ENCODE measurements at places on chromosomes 7 and 10.
A peak's percentile ranks its signal among the peaks of the same experiment; 100 is the strongest.

DNA sequence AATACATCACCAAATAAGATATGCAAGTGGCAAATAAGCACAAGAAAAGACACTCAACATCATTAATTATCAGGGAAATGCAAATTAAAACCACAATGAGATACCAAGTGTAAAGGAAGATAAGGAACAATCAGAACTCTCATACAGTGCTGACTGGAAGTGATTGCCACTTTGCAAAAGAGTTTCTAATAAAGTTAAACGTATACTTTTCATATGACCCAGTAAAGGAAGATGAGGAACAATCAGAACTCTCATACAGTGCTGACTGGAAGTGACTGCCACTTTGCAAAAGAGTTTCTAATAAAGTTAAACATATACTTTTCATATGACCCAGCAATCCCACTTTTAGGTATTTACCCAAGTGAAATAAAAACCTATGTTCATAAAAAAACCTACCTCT lies 12.2 kb upstream of the JMJD1C start:
- no peak for DNase-seq

DNA sequence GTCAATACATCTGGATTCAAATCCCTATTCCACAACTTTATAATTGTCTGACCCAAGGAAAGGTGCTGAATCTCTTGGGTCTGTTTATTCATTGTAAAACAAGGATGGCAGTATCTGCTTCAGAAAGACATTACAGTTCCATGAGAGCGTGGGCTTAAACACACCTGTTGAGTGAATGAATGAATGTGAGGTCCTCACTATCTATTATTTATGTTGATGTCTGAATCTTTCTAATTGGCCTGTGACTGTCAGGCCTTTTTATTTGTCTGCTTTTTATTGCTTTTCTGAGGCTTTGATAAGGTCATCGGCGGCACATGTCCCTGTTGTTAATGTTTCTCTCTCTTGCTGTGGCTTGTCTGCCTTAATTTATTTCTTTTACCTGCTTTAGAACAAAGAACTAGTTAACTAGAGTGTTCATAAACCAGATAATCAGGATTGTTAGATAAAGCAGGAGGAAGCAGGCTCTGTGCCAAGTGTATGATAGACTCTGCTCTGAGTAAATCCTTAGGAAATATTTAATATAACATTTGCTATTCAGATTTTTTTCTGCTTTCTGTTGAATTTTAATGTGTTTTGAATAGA lies 42.3 kb upstream of the CYCS start:
- DNase-seq, result no peak

- DNase-seq, result no peak
These were observed 180.3 kb upstream of the HDAC9 start for GRCh38 chr7:18315241-18315640.

- DNase-seq, result no peak
These were observed 489.9 kb downstream of the XPNPEP1 start for GRCh38 chr10:109433434-109433833.

DNA sequence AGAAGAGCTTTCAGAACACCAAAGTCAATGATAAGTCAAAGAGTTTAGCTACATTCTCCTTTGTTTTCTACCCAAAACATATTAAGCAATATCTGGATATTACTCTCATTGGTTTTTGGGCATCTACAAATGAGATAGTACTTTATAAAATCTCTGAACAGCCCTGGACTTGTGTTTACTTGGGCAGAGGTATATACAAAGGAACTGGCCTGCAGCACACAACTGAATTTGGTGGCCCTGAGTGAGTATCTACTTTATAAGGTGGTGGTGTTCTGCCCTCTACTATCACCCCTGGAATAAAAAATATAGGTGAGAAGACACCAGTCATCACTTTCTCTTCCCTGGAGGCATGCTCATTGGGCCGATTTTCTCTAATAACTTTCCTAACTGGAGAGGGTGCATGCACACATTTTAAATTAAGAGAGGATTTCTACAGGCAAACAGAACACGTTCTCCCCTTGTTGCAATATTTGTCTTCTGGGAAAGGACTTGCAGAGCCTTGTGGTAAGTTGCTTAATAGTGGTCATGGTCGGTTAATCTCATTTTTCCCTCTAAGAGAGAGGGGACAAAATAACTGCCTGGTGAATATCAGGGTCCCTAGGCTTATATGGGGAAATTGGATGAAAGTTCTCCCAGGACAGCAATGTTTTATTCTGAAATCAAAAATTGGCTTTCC lies 41.1 kb downstream of the OTUD1 start:
- no peak for DNase-seq

- DNase-seq, result no peak
These were observed 15.4 kb downstream of the TECTB start for GRCh38 chr10:112298581-112298980.

DNA sequence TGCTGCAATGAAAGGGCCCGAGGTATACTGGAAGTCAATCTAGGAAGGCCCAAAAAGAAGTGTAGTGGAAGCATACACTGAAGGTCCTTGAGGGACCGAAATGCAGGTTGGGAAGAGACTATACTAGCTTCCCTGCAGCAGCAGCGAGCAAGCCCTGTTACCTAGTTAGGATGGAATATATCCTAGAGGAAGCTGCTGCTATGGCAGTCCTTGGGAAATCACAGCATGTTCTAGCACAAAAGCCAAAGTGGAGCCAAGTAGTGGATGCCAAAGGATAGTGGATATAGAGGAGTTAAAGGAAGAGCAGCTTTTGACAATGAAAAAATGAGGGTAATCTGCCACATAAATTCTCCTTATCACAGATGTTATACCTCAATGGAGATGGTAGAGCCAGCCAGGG lies 123.8 kb upstream of the STARD3NL start:
- DNase-seq, result no peak

DNA sequence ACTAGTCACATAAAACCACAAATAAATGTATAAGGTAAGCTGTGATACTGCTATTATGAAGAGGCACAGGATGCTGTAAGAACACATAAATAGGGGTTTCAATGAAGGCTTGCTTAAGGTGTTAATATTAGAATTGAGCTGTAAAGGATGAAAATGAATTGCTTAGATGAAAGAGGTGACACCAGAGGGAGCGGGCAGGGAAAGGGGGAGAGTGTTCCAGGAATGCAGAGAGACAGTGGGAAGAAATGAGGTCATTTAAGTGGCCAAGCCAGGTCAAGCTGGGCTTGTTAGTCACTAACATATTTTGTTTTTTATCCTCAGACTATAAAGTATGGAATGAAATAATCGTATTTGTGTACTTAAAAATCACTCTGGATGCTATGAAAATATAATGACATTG lies 193.5 kb downstream of the NRG3 start:
- no peak for DNase-seq

- no peak for DNase-seq
These were observed 89.9 kb downstream of the PHYHIPL start for GRCh38 chr10:59266321-59266720.

DNA sequence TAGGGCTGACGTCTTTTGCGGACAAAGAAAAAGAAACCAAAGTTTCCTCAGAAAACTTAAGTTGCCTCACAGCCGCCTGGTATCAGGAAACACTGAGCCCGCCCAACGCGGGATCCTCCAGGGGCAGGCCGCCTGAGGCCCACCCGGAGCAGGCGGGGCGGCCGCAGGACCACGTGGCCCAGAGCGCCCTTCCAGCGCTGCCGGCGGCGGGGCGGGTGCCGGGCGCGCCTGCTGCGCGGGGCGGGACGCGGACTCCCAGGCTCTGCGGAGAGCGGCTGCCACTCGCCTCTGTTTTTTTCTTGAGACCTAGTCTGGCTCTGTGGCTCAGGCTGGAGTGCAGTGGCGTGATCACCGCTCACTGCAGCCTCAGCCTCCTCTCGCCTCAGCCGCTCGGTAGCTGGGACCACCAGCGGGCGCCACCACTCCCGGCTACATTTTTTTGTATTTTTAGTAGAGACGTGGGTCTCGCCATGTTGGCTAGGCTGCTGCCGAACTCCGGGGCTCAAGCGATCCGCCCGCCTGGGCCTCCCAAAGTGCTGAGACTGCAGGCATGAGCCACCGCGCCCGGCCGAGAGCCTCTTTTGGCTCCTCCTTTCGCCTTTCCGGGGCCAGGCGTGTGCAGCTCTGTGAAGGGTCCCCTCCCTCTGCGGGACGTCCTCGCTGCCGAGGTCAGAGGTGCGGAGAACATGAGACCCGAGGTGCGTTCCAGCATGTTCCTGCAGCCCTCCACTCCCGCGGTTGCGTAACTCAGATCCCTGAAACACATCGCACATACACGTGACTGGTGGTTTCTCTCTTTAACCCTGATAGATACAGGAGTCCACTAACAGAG lies 11.6 kb upstream of the HNRNPF start:
- DNase-seq, result peak; percentile 87

DNA sequence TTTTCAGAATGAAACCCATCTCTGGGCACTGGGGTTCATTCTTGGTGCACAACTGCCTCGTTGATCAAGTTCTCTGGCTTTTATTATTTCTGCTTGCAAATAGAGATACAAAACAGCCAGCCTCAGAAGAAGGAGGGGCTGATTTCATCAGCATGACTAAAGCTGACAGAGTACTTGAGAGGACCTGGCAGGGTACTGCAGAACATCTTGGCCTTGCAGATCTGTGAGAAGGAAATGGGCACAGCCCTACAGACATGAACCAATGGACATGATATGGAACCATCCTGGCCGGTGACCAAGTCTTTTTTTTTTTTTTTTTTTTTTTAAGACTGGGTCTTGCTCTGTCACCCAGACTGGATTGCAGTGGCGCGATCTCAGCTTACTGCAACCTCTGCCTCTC lies 240.6 kb downstream of the VTI1A start:
- DNase-seq, result no peak

DNA sequence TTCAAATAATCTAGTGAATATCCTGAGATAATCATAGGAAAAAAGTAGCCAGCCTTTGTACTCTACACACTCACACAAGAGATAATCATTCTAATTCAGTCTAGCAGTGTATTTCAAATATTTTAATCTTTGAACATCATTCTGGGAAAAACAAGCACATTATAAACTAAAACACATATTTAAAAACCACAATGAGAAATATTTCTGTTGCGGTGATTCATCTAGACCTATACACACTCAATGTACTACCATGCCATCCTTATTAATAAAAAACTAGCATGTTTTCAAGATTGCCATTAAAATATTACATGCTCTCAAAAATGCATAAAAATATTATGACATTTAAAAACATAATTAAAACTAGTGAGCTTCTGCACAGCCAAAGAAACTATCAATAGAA lies 11.8 kb downstream of the COG5 start:
- DNase-seq, result no peak

- no peak for DNase-seq
These were observed 30.8 kb downstream of the PRLHR start for GRCh38 chr10:118564652-118565051.

- no peak for DNase-seq
These were observed 43.0 kb downstream of the UNCX start for GRCh38 chr7:1275451-1276381.

DNA sequence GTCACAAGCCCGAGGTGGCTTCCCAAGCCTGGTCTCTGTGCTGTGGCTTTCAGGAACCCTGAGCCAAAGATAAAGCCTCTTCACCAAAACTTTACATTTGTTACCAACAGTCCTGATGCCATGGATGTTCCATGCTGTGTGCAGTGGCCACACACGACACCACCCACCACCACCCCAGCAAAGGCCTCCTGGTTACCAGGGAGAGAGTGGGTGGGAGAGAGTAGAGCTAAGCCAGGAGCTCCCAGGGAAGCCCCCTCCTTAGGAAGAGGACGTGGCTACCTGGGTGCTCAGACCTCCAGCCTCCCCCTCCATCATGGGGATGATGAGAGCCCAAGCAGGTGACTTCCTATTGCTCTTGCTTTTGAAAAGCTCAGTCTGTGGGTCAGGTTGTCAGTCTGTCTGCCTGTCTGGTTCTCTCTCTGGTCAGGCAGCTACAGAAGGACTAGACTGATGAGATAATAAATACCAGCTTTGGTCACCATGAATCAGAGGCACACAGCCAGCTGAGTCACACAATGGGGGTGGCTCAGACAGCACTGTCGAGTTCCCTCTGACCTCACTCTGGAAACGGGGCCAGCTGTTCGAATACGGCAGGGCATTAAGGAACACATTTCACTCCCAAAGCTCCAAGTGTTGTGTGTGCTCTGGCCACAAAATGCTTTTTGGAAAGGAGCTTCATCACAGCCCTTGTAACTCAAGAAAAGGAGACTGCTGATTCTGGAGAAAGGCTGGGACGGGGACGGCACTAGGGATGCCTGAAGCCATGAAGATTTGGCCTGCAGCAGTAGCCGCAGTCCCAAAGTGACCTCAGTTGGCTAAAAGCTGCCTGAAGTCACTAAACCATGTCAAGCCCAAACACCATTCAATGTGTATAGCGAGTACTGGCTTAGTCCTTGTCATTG lies 166.0 kb downstream of the FANK1 start:
- DNase-seq, result no peak

DNA sequence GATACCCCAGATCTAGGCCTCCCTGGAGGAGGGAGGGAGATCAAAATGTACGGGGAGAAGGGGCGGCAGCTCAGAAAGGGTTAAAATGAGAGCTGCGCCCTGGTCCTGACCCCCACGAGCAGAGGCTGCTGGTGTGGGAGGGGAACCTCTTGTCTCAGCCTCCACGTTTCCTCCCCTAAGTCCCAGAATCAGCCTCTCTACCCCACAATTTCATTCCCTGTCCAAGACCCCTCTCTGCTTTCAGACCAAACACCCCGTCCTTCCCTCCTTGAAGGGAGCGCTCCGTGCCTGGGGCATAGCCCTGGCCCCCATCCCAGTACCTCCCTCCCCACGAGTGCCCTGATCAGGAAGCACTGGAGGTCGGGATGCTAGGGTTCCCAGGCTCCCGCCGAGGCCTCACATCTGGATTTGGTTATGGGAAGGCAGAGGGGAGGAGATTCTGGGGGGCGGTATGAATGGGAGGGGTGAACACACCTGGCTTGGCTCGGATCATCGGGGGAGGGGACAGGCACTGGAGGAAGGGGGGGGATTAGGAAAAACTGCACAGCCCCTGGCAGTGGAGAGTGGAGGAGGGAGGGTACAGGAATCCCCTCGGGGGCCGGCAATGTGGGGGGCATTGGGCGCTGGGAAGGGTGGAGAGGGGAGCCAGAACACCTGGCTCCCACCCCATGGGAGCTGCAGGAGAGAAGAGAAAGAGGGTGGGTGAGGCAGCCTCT lies 2.7 kb downstream of the EPHB4 start:
- DNase-seq, result no peak

- no peak for DNase-seq
These were observed 569.4 kb downstream of the HTR7 start for GRCh38 chr10:90288391-90288933.

GRCh38 chr10:112352044-112352443 lies 21.9 kb upstream of the ACSL5 start:
- DNase-seq, result no peak

DNA sequence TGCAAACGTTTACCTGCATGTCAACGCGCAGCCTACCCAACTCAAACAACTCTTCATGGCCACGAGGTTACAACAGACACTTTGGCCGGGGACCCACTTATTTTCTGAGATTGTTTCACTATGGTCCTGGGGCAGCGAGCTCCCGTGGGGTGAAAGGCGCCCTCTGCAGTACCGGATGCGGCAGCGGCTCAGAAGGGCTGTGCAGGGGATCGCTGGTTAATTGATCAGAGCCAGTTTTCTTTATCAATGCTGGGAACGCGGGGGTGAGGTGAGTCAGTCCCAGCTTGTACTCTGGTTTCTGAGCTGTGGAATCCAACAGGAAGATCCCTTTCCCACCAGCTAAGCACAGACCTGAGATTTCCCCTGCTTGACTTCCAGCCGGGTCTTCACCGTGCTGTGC lies 366.5 kb upstream of the KLF6 start:
- DNase-seq, result no peak

- no peak for DNase-seq
These were observed 511.7 kb downstream of the PLXDC2 start for GRCh38 chr10:20327954-20328353.
